Lung microvascular endothelial cell (primary cell): ENCODE measurements at places on chromosomes 1 and 21.
A peak's percentile ranks its signal among the peaks of the same experiment; 100 is the strongest.

DNA sequence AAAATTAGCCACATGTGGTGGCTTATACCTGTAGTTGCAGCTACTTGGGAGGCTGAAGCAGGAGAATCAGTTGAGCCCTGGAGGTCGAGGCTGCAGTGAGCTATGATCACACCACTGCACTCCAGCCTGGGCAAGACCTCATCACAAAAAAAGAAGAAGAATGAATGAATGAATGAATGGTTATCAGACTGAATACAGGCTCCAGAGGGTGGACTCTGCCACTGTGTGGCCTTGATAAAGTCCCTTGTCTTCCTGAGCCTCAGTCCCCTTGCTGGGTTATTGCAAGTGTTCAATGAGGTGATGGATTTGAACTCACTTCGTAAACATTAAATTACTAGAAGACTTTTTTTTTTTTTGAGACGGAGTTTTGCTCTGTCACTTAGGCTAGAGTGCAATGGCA, 24.7 kb downstream of the SHISAL2A start:
- no peak for DNase-seq

DNA sequence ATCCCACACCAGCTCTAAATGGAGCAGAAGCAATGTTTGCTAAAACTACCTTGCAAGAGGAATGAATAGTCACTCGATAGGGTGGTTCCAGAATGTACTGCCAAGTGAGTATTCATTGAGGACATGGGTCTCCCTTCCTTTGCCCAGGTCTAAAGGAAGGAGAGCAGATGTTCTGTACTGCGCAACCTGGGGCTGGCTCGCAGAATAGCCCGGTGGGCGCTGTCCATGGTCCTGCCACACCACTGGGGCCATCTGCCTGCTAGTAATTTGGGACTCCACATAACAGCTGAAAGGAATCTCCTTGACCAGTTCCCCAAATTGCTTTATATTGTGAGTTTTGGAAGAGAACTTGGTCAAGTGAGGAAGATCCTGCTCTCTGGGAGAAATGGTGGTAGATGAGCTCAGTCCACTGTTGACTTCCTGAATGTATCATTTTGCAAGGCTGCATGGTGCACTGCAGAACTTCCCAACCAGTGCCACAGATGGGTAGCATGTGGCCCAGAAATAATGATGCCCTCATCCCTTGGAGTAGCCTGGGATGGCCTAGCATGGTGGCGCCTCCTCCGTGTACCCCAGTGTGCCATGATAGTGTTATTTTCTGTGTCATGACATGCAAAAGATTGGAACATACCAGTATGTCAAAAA, 5.7 kb downstream of the SLC6A17 start:
- peak; percentile 66 for DNase-seq

DNA sequence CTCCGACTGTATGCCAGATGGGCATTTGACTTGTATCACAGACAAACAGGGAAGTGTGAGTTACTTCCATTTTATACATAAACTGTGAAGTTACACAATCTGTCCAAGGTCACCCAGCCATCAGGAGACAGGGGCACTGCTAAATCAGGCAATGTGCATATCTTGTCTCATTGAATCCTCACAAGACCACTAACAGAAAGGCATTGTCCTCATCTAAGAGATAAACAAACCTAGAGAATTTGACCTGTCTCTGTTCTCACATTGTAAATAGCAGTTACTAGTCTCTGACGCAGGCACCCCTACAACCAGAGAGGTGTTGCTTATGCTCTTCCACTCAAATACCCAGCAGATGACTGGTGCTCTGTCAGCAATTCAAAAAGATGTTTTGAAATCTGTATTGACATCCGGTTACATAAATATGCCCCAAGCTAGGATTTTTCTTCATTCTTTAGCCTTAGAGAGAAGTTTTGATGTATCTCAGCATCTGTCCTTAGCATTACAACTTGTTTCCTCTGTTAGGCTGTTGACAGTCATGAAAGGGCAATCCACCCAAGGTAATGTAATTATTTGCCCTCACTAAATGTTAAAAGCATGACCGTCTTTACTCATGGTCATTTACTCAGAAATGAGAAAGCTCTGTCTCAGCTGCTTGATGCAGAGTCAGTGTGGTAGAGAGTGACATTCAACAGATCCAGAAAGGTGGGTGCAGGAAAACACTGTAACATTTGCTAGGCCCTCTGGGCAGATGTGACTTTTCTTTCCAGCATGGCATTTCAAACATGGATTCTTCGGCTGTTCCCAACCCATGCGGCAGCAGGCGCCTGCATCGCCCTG, 51.9 kb upstream of the ZNF326 start:
- peak; percentile 13 for DNase-seq

GRCh38 chr21:32958288-32959002, 67.3 kb upstream of the OLIG2 start:
- DNase-seq, result no peak

GRCh38 chr1:151729157-151729965, 8.0 kb downstream of the RIIAD1 start:
- no peak for DNase-seq

- peak; percentile 61 for DNase-seq
These were observed 23.8 kb upstream of the KCNA10 start for GRCh38 chr1:110542725-110543124.

DNA sequence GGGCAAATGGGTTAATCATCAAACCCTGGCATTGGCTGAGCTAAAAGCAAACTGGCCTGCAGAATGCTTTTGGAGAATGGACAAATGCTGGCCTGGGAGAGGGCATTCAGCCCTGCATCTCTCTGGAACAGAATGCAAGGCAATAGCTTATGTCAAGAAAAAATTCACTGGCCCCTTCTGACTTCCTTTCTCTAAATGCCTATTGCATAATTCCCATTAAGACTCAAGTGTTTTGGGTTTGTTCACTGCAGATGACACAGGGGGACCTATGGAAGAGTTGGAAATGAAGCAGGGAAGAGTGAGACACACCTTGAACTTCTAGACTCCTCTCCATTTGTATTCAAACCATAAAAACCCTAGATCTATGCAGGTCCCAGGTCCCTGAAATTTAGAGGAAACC, 15.9 kb downstream of the PEA15 start:
- no peak for DNase-seq

DNA sequence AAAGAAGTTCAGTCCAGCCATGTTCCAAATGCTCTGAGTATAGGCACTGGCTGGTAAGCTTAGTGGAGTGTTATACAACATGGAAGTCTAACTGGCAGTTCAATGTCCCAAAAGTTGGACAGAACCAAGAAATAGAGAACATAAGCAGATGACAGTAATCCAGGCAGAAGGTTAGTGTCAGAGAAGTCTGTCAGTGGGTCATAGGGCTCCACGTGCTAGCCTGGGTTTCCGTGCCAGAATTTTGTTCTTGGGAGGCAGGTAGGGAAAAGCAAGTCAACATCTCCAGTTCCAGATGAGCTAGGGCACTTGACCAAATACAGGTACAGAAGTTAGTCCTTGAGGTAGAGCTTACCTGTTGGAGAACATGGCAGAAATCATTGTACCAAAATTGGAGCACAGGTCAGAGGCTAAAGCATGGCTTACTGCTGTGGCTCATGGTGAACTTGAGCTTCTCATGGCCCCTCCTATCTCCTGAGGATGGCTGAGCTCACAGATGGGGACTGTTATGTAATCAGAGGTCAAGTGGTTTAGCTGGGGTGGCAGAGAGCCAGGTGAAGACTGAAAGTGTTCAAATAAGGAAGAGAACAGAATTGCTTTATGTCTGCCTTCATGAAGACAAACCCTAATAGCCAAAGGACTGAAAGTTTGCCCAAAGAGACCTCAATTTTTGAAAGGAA, 170.8 kb downstream of the NFIA start:
- no peak for DNase-seq

DNA sequence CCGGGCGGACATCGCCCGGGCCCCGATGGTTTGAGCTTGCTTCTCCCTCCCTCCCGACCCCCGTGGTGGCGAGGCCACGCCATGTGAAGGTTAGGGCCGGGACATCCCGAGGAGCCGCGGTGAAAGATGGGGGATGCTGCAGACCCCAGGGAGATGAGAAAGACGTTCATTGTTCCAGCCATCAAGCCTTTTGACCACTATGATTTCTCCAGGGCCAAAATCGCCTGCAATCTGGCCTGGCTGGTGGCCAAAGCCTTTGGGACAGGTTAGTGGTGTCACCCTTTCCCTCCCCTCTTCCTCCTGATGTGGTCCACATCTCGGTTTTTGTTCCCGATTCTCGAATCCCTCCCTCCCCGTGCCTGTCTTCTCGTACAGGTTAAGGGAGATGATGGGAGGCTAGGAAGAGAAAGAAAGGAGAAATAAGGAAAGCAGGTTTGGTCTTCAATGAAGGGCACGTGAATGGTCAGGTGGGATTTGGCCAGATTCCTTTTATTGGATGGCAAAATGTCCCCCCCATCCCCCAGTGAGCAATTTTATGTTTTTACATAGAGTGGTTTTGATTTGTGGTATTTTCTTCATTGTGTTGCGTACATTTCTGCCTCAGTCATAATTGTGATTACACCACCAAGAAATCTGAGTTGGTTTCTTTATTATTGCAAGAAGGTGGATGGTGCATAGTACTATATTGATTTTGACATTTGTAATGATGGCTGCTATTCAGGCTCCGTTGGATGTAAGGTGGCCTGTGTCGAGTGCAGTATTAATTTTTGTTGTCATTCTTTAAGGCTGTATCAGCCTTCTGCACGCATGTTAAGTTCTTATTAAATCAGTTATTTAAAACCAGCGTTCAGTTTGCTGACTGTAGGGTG, 1.2 kb downstream of the CAMSAP2 start:
- DNase-seq, result peak; percentile 22

- peak; percentile 69 for DNase-seq
These were observed 615 bp downstream of the CLIC4 start for GRCh38 chr1:24745711-24746413.

GRCh38 chr1:203139976-203140475, 12.5 kb downstream of the ADORA1 start:
- DNase-seq, result no peak

- DNase-seq, result no peak
These were observed 371.7 kb upstream of the DEPDC1 start for GRCh38 chr1:68868606-68869005.

GRCh38 chr1:208131621-208132286, 112.4 kb downstream of the PLXNA2 start:
- no peak for DNase-seq

- DNase-seq, result no peak
These were observed 67.7 kb downstream of the PCP4 start for GRCh38 chr21:39934895-39935294.

GRCh38 chr1:206706298-206706791, 21.6 kb downstream of the MAPKAPK2 start:
- DNase-seq, result no peak

- DNase-seq, result no peak
These were observed 10.8 kb downstream of the CAMTA1 start for GRCh38 chr1:6796095-6796494.

GRCh38 chr21:42319376-42319775, 4.2 kb upstream of the TFF3 start:
- DNase-seq, result no peak

- no peak for DNase-seq
These were observed 39.0 kb upstream of the BCAS2 start for GRCh38 chr1:114620419-114620818.

DNA sequence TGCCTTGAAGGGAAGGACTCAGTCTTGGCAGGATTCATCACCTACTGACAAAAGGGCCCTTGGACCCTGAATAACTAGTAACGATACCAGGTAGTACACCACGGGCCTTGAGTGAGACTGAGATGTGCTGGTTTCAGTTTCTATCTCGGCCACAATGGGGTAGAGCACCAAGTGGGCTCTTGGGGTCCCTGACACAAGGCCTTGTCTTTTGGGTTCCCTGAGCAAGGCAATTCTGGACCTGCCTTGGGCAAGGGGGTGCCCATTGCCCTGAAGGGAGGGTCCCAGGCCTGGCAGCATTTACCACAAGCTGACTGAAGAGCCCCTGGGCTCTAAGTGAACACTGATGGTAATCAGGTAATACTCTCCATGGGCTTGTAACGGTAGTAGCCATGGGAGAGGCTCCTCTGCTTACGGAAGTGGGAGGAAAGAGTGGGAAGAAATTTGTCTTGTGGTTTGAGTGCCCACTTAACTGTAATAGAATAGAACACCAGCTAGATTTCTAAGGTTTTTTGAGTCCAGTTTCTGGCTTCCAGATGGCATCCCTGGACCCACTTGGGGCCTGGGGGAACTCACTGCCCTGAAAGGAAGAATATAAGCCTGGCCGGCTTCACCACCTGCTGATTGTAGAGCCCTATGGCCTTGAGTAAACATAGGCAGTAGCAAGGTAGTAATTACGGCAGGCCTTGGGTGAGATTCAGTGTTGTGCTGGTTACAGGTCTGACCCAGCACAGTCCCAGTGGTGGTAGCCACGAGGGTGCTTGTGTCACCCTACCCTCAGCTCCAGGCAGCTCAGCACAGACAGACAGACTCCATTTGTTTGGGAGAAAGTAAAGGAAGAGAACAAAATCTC, 58.5 kb downstream of the WDR4 start:
- no peak for DNase-seq

- peak; percentile 43 for DNase-seq
These were observed 119.8 kb downstream of the GALNT2 start for GRCh38 chr1:230186874-230187273.

GRCh38 chr1:219576931-219577730, 35.8 kb downstream of the ZC3H11B start:
- DNase-seq, result no peak

- no peak for DNase-seq
These were observed 96.2 kb downstream of the ZMYM4 start for GRCh38 chr1:35364741-35365140.

- DNase-seq, result peak; percentile 68
These were observed 96.6 kb downstream of the FGGY start for GRCh38 chr1:59393211-59394180.

- no peak for DNase-seq
These were observed 81.6 kb upstream of the TTC34 start for GRCh38 chr1:2882966-2883696.

GRCh38 chr1:55423376-55423775, 208.2 kb upstream of the USP24 start:
- DNase-seq, result no peak

GRCh38 chr1:64765826-64766225, 21.0 kb downstream of the RAVER2 start:
- no peak for DNase-seq

- DNase-seq, result peak; percentile 46
These were observed 2.2 kb downstream of the VAMP4 start for GRCh38 chr1:171739656-171740055.

- no peak for DNase-seq
These were observed 358.0 kb downstream of the BRINP3 start for GRCh38 chr1:190119683-190120082.
